Activated CD8-positive, alpha-beta memory T cell treated with anti-CD3 and anti-CD28 coated beads, Interleukin-2, amount 10 ng/mL, durations not matched to agents 7 days and 5 days (primary cell): ENCODE measurements at places on chromosomes 2 and 18. TPM values are rescaled to one million over a fixed set of nuclear protein-coding genes. Genes with fewer than 3 reads are reported as not detected.

Gene GBX2
- not detected for total RNA-seq

- no peaks in the 10 kb centered on the region for H3K36me3 ChIP-seq
- H3K27ac ChIP-seq: no peak overlapping the region
- no peak overlapping the region for H3K4me3 ChIP-seq
- H3K4me1 ChIP-seq: no peaks in the 10 kb centered on the region
- no peaks in the 10 kb centered on the region for H3K27me3 ChIP-seq
Measured at GRCh38 chr2:123688231-123688940, 336.7 kb upstream of the CNTNAP5 start.

Gene GAD1
- 3.7 TPM for total RNA-seq

Gene CYP26B1
- total RNA-seq: not detected

Gene TFPI
- not detected for total RNA-seq

DNA sequence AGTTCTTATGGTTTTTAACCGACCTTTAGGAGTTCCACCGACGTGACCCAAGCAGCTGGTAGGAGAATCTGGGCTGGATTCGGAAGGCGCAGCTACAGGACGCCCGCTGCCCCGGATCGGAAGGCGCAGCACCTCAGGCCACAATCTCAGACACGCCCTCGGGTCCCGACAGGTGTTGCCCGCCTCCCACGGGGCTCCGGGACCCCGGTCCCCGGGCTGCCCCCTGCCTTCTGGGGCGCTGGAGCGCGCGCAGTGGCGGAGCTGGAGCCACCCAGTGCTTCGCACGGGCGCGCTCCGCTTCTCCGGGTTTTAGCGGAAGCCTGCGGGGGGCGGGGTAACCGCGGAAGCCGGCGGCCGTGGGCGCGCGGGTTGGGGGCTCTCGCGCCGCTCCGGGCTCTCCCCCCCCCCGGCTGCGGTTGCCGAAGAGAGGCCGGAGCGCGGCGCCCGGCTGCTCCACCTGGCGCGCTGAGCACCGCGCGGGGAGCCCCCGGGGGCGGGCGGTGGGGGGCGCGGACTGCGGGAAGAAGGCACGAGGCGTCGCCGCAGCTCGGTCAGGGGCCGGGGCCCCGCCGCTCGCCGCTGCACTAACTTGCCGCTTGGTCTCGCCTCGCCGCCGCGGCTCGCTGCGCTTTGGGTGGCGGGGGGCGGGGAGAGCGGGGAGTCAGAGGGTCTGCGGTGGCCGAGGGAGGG, 718.8 kb downstream of the DPP10 start:
- DNase-seq: no peak
- H3K4me1 ChIP-seq: peaks cover 5% of the 10 kb centered on the region
- H3K27ac ChIP-seq: peak overlapping the region; percentile 68
- H3K4me3 ChIP-seq: no peak overlapping the region
- H3K27me3 ChIP-seq: peaks cover 26% of the 10 kb centered on the region
- peaks cover 5% of the 10 kb centered on the region for H3K36me3 ChIP-seq

- no peak overlapping the region for H3K27ac ChIP-seq
- no peak for DNase-seq
- H3K4me1 ChIP-seq: no peaks in the 10 kb centered on the region
- peaks cover 3% of the 10 kb centered on the region for H3K27me3 ChIP-seq
Measured at GRCh38 chr2:195830968-195831950, 174.2 kb downstream of the SLC39A10 start.

GRCh38 chr2:230933521-230934180, 8.6 kb upstream of the GPR55 start:
- no peak overlapping the region for H3K4me3 ChIP-seq
- DNase-seq: peak; percentile 34
- H3K4me1 ChIP-seq: peaks cover 16% of the 10 kb centered on the region
- peaks cover 10% of the 10 kb centered on the region for H3K36me3 ChIP-seq
- peaks cover 15% of the 10 kb centered on the region for H3K27me3 ChIP-seq

GRCh38 chr18:9177031-9177430, 40.5 kb downstream of the ANKRD12 start:
- H3K4me3 ChIP-seq: no peak overlapping the region
- H3K27me3 ChIP-seq: no peaks in the 10 kb centered on the region
- no peak overlapping the region for H3K27ac ChIP-seq
- peaks cover 40% of the 10 kb centered on the region for H3K36me3 ChIP-seq
- no peak for DNase-seq
- peaks cover 31% of the 10 kb centered on the region for H3K4me1 ChIP-seq

GRCh38 chr2:46650556-46651001, 171.2 kb downstream of the TMEM247 start:
- no peaks in the 10 kb centered on the region for H3K36me3 ChIP-seq
- no peak overlapping the region for H3K27ac ChIP-seq
- no peak overlapping the region for H3K4me3 ChIP-seq
- DNase-seq: peak; percentile 77

Gene PARD6G
- 0.98 TPM for total RNA-seq

DNA sequence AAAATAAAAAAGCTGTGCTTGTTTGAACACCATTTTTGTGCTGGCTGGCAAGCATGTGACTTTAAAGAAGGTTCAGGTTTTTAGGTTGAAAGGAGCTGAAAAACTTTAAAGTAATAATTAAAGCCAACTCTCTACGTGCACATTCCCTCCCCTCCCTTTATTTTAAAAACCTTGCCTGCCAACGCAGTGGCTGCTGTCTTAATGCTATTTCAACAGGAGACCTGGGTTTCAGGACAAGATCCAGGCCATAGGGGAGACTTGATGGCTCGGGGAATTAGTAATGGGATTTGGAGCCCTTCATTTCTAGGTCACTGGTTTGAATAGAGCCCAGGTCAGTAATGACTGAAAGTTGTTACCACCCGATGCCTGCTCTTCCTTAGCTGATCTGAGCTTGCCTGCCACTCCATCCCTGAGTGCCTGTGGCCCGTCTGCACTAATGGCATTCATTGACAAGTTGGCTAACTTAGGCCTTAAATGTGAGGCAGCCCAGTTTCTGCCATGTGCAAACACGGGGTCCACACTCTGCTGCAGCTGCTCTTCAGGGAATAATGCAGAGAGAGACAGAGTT, 1233.2 kb upstream of the ZEB2 start:
- no peak overlapping the region for H3K27ac ChIP-seq
- DNase-seq: no peak
- peaks cover 15% of the 10 kb centered on the region for H3K4me1 ChIP-seq

DNA sequence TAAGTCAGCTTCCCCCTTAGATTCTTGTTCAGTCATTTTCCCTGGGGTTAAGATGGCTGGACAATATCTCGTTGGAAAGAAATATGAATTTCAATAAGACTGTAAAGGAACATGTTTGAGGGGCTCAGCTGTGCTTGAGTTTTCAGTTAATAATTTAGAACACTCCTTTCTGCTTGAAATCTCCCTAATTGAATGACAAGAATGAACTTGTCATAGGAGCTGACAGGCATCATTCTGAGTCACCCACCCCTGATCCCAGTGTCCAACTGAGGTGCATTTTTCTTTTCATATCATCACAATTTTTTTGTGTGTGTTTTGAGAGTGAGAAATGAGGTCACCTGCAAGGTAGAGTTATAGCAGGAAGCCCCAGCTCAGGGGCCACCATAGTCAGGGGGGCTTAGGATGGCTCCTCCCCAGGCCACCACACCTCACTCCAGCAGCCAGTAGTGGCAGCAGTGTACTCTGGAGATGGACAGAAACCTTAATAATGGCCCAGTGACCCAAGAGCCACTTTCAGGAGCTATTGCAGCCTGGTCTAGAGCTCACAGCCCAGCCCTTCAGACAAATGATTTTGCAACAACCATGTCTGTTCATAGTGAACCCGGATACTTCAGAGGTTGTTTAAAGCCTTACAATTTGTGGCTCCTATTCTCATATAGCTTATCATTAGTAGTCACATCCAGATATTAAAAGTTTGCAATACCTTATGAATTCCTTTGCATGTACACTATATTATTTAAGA, 174.5 kb downstream of the MAIP1 start:
- DNase-seq: no peak
- no peaks in the 10 kb centered on the region for H3K4me1 ChIP-seq
- H3K36me3 ChIP-seq: no peaks in the 10 kb centered on the region
- no peak overlapping the region for H3K27ac ChIP-seq

Gene EDAR
- not detected for total RNA-seq

DNA sequence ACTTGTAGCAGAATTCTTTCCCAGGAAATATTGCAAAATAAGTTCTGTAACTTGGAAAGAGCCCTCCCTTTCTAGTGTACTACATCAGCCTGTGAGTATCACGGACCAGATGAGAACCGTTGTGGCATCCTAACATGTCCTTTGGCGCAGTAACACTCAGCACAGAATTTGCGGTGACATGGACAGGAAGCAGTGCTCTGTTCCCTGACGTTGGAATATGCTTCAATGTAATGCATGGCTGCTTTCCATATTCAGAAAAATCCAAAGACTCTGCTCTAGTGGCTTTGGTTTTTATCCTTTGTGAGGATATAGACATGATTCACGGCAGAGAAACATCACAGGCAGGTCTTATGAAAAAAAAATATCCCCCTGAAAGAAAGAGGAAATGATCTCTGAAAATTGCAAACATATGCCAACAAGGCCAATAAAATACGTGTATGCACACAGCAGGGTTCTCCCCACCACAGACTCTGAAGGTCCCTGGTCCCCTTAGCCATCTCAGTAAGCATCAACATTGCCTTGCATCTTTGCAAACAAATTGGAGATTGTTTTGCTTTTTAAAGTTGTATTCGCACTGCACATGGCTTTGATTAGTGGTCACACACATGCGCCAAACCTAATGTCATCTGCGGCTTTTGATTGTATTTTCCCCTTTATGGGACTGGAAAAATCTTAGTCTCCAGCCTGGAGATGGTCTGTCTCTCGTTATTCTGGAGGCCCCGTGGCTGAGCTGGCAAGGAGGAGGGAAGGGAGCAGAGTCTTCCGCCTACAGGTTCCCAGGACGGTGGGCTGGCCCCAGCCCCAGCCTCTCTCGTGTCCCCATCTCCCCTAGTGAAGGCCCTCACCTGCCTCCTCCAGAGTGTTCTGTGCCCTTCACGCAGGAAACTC, 122.9 kb downstream of the COPS8 start:
- H3K36me3 ChIP-seq: no peaks in the 10 kb centered on the region
- H3K27me3 ChIP-seq: no peaks in the 10 kb centered on the region
- no peak overlapping the region for H3K27ac ChIP-seq
- no peaks in the 10 kb centered on the region for H3K4me1 ChIP-seq
